ENCODE measurements at places on chromosomes 3 and 15. TPM values are rescaled to one million over a fixed set of nuclear protein-coding genes. Genes with fewer than 3 reads are reported as not detected.
A peak's percentile ranks its signal among the peaks of the same experiment; 100 is the strongest.

DNA sequence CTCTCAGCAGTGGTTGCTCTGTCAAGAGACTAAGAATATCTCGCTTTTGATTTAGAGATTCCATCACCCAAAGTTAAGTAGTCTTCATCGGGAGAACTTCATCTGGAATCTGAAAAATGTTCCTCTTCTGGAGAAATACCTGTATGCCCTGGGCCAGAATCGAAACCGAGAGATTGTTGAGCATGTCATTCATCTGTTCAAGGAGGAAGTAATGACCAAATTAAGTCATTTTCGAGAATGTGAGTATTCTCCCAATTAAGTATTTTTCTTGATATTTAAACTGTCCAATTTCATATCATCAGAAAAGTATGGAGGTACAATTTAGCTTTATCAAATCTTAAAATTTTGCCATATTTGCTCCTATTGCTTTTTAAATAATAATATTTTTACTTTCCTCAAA lies 12.9 kb upstream of the PSMA4 start:
- no peak for DNase-seq

The CCR3 gene
- not detected for total RNA-seq

DNA sequence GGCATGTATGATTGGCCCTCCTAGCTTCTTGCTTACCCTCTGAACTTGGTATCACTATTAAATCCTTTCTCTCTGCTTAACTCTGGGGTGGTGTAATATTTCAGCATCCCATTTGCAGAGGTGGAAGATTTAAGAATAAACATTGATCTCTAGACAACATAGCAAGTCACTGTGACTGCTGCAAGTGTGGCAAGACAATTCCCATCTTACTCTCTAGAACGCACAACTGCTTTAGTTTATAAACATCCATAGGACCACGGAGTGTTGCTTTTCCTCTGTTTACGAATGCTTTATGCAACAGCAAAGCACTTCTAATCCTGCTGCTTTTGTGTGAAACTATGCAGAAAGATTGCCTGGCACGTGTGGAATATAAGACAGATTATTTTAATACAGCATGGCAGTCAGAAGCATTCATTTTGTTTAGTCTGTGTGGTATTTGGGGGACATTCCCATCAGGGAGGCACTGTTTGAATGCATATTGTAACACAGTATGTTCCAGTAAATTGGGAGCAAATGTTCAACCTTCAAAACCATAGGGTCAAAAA lies 338.9 kb upstream of the TMCO5A start:
- no peak for DNase-seq

DNA sequence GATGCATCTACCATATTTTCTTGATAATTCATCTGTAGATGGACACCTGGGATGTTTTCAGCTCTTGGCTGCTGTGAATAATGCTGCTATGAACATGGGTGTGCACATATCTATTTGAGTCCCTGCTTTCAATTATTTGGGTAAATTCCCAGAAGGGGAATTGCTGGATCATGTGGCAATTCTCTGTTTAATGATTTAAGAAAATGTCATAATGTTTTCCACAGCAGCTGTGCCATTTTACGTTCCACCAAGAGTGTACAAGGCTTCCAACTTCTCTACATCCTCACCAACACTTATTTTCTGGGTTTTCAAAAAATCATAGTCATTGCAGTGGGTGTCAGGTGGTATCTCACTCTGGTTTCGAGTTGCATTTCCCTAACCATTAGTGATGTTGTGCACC lies 64.4 kb downstream of the NSMCE3 start:
- DNase-seq, result no peak

DNA sequence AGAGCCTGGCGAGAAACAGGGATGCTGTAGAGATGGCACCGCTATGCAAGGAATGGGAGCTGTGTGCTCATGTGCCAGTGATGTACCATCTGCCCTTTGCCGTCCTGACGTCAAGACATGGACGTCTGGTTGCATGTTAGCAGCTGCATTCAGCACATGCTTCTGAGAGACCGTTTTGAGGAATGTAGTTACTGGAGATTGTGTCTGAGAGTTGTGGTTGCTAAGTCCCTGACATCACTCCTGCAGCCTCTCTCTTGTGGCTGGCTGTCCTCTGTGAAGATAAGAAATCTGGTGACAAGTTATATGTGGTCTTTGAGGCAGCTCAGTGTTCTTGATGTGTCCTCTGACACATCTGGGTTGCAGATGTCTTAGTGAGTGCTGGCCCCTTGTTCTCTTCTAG lies 165.1 kb downstream of the APBA2 start:
- no peak for DNase-seq

The SPINT1 gene
- total RNA-seq, result 1.3 TPM

DNA sequence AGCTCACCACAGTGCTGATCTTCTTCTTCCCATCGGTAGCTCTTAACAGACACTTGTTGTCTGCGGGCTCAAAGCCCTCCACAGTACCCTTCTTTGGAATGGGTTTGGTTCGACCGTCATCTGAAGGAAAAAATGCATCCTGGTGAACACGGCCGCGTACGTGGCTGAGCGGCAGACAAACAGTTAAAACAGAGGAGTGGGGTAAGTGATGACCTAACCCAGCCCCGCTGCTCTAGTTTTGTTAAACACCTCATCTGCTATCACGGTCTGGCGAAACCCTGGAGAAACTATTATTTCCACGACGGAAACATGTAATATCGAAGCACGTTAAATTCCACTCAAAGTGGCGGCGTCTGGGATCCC lies 725 bp downstream of the SRP14 start:
- DNase-seq, result peak; percentile 35

- no peak for DNase-seq
Observed at GRCh38 chr3:107650788-107651187, 128.0 kb downstream of the BBX start.

The CILP gene
- total RNA-seq, result 2.7 TPM

GRCh38 chr15:42632105-42632675 lies 56.8 kb downstream of the STARD9 start:
- no peak for DNase-seq

DNA sequence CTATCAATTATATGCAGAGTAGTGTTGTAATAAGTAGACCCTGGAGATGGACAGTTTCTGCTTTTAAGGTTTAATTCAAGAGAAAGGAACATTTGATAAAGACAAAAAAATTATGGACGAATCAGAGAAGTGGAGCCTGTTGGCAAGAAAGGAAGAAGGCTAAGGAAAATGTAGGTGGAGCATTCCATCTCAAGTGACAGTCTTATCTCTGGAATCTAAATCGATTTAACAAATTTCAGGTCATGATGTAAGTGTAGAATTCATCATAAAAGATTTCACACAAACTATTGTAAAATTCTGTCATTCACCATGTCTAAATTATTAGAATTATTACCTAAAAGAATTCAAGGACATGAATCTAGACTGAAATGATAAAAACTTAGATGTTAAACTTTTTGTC lies 36.3 kb downstream of the TSC22D2 start:
- DNase-seq, result no peak

- peak; percentile 90 for DNase-seq
Observed at GRCh38 chr15:78212546-78213424, 21.6 kb downstream of the ACSBG1 start.

- no peak for DNase-seq
Observed at GRCh38 chr3:184377882-184378445, at the start of gene THPO. Gene THPO (minus strand): TSS chr3:184378207. CDS start chr3:184376259, 1,948 bp downstream.

GRCh38 chr3:17052363-17052762 lies 167.6 kb downstream of the PLCL2 start:
- no peak for DNase-seq

DNA sequence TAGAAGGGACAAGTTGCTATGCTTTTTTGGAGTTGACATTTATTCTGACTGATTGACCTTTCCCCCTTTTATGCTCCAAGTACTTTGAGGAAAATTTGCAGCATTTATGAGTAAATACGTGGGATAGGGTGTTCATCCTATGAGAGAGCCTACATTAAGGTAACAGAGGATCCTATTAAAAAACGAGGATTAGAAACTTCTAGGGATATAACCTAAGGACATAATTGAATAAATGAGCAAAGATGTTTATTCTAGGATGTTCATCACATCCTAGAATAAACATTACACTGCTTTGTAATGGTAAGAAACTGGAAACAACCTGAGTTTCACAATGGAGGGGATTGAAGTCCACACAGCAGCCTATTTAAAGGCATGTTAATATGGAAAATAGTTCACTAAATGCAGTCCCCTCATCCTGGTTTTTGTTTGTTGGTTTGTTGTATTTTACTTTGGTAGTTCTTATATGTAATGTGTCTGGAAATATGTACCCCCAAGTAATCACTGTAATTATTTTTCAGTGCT lies 23.9 kb upstream of the CLEC3B start:
- no peak for DNase-seq

DNA sequence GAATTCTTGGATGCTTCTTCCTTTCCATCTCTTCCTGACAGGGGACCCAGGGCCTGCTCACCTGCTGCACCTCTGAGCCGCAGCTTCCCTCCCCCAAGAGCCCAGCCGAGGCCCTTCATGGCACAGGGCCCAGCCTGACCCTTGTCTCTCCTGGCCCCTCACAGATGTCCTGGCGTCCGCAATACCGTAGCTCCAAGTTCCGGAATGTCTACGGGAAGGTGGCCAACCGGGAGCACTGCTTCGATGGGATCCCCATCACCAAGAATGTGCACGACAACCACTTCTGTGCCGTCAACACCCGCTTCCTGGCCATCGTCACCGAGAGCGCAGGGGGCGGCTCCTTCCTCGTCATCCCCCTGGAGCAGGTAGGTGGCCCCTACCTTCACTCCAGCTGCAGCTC lies 66.2 kb downstream of the CORO2B start:
- no peak for DNase-seq

The ITPR1 gene
- 110 TPM for total RNA-seq

DNA sequence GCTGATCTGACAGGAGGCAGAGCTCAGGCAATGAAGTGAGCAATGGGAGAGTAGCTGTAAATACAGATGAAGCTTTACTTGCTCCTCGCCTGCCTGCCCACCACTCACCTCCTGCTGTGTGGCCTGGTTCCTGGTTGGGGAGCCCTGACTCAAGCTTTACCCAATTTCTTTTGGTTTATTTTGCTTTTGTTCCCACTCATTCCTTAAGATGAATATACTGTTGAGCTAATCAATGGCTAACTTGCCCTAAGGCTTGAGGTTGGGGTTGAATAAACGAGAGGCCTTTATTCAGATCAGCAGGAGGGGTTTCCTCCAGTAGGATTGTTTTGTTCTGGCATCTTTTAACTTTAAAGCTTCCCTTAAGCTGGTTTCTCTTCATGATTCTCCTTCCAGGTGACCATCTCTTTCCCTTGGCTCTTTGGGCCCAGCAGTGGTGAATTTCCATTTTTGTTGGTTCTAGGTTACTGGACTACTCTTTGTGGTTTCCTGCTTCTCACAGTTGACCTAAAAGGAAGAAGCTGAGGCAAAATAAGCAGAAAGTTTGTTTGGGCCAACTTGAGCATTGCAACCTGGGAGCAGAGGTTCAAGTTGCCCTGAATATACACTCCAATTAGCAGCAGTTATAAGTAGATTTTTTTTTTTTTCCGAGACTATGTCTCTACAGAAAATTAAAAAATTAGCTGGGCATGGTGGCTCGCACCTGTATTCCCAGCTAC lies 44.4 kb downstream of the STARD9 start:
- DNase-seq, result no peak

The SOX2 gene
- not detected for total RNA-seq

GRCh38 chr15:100898661-100899462 lies 19.2 kb downstream of the ALDH1A3 start:
- DNase-seq, result no peak

The CHRNA3 gene
- total RNA-seq, result 24.5 TPM

DNA sequence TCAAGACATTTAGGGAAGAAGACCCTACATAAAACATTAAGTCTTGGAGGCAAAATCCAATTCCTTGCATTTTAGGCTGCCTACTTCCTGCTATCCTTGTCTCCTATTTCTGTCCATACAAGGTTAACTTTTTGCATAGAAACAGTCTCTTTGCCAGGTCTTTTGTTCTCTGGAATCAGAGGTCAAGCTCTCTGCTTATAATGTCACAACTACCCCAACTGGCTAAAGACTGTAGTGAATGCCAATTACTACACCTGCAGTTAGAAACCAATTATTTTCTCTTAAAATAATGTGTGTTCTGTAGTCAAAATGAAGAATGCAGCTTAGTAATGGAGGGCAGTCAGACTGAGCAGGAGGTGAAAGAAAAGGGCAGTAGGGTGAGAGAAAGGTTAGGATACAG lies 856.2 kb downstream of the TUSC7 start:
- no peak for DNase-seq

- no peak for DNase-seq
Observed at GRCh38 chr3:70078778-70079177, 79.2 kb downstream of the SAMMSON start.

GRCh38 chr15:74833376-74834107 lies 7.1 kb downstream of the CPLX3 start:
- DNase-seq, result no peak

The ZDHHC23 gene
- 4.1 TPM for total RNA-seq

DNA sequence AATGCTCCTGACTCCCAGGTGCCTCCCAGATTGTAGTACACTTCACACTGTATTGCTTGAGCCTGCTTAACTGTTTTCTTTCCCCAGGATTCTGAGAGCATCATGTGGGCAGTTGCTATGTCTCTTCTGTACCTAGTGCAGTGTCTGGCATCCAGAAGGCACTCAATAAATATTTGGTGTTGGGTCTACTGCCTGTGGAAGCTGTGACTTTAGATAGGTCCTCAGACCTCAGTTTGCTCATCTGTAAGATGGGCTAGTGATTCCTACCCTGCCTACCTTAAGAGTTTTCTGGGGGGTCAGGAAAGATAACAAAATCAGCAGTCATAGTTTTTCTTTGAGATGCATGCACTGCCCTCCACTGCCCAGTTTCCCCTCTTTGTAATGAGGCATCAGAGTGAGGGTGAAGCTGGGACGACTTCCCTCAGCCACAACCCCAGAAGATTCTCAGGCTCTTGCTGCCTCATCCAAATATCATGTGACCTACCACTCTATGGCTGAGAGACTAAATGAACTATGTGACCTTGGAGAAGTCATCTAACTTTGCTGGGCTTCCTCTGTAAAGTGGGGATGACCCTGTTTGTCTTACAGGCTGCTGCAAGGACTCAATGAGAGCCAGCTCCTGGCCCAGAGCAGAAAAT lies 50.4 kb downstream of the ATP2B2 start:
- no peak for DNase-seq

DNA sequence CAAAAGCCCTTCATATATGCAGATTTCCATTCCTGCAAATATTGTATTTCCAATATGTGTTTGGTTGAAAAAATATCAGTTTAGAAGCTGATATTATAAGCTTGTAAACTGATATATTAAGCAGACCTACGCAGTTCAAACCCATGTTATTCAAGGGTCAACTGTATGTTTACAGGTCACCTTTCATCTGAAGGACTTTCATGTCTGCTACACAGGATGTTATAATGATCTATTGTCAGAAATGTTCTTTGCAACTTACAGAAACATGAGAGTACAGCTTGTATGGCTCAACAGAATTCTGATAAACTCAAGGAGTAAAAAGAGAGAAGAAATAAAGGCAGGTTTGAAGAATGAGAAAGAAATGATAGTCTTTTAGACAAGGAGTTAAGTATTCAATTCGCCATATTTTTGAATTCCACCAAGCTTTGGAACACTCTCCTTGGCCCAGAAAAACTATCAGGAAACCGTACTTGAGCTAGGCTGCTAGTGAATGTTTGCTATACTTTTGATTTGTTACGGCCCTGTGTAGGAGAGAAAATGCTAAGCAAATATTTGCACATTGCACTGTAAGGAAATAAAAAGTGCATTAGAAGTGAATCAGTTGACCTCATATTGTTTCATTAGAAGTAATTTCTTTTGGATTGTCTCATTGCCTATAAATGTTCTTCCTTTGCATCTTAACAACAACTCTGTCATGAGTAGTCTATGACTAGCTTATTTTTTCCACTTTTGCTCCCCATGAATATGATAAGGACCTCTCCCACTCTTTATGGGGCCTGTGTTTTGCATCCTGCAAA lies 81.2 kb downstream of the NEK11 start:
- DNase-seq, result no peak

All from adrenal gland (tissue), 19 donors.